ENCODE measurements at places on chromosomes 1 and 21.
A peak's percentile ranks its signal among the peaks of the same experiment; 100 is the strongest.

DNA sequence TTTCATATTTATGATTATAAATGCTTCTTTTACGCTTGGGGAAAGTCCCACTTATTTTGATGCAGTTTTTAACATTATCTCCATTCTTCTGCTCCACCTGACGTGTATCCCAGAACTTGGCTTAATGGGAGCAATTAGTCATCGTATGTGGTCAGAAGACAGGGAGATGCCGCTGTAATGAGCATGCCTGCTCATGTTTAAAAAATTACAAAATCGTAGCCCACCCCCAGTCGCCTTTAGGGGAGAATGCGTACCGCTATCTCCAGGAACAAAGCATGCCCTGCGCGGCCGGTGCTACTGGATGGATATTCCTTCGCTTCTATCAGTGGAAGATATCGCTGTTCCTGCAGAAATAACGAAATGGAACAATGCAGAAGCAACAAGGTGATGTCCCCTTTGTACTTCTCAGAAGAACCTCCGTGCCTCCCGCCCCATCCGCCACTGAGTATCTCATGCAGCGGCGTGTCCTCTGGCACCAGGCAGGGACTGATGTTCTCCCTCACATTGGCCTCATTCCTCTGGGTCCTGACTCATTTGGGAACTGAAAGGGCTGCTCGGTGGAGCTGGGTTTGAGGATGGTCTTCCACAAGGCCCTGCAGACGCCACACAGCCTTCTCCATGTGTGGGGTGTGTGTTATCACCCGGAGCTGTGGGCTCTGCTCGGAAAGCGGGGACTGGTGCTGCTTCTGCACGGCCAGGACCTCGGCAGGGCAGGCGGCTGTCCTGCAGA is 116.3 kb upstream of the COL6A1 start:
- DNase-seq: no peak

DNA sequence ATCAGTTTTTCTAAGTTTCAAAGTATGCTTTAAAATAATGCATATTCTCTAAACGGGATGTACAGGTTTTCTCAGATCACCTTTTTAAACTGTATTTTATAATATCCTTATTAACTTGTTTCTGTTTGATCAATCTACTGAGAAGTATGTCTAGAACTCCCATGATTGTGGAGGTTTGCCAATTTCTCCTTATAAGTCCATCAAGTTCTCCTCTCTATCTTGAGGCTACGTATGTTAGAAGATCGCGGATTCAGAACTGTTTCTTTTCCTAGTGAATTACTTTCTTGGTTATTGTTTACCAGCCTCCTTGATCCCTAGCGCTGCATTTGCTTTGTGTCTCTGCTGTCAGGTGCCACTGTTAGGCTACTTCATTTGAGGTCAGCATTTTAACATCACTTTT is 89.2 kb downstream of the NPHP4 start:
- no peak for DNase-seq

DNA sequence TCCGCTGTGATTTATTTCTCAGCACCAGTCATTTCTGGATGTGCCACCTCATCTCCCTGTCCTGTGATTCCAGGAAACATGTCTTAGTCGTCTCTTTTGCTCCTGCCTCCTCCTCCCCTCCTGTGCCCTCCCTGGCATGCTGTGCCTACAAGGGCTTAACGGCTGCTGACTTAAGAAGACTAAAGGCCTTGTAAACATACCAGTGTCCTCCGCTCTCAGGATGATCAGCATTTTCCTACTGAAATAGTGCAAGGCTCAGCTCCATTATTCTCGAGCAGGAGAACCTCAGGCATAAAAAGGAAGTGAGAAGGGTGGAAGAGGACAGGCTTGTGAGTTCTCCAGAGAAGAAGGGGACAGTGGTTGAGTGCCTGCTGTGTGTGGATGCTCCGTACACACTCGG is 61.6 kb upstream of the RUNX3 start:
- DNase-seq: no peak

GRCh38 chr1:203133970-203134725 is 6.6 kb downstream of the ADORA1 start:
- DNase-seq: no peak

- DNase-seq: no peak
Observed at GRCh38 chr21:45244799-45245340, 42.8 kb downstream of the POFUT2 start.

- no peak for DNase-seq
Observed at GRCh38 chr1:54464477-54465146, 58.4 kb upstream of the SSBP3 start.

GRCh38 chr1:8025671-8026144 is 401 bp downstream of the ERRFI1 start:
- no peak for DNase-seq

DNA sequence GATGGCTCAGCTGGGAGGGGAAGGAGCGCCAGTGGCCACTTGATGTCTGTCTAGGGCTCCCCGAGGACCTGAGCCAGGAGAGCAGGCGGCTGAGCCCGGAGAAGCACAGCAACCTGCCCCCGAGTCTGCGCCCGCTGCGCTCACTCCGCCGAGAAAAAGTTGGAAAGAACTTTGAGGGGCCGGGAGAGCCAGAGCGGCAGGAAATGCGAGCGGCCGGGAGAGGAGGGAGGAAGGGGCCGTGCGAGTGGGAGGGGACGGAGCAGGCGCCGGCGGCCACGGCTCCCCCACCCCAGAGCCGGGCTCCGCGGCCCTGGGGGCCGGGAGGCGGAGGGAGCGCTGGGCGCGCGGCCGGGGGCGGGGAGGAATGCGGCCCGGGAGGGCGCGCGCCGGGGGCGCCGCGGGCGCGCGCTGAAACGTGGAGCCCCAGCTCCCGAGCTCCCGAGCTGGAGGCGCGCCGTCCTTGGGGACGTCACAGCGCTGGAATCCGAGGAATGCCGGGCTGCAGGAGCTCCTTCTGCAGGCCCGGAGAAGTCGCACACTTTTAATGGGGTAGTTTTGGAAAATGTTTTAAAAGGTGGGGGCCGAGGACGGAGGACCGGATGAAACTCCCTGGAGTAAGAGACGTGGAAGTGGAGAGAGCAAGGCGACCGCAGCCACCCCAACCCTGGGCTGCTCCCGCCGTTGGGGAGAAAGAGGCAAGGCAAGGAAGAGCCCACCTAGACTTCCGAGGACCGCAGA is at the start of gene PTPN14:
Gene PTPN14, minus strand, starts transcription at position 167 of the 738 bp plus-strand sequence. CDS start 86,799 bp downstream, outside the sequence.
- peak; percentile 92 for DNase-seq

- DNase-seq: no peak
Observed at GRCh38 chr1:112196731-112197130, 199.3 kb upstream of the CTTNBP2NL start.

- DNase-seq: no peak
Observed at GRCh38 chr1:248404024-248404423, 1.2 kb downstream of the OR2T1 start.

DNA sequence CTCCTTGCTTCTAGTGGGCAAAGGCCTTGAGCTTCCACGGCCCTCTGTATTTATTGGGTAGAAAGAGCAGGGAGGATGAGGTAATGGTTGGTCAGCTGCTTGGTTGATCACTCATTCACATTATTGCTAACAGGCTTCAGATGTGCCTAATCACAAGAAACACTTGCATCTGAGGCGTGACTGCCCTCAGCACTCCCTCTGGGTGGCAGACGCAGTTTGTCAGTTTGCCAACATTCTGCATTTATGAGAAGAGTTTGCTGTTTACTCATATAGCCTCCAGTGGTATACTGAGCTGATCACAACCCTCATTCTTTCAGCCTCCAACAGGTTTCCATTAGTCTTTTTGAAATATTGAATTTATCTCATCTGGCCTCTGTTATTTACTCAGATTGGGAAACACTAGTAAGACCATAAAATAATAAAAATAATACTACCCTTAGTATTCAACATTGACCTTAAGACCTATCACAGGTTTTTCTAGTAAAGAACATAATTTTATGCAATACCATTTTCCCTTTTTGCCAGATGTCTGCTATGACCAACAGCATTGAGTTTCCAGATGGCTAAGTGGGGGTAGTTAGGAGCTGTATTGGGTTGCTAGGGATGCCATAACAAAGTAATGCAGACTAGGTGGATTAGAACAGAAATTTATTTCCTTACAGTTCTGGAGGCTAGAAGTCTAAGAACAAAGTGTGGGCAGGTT is 53.3 kb downstream of the PTGFR start:
- DNase-seq: no peak

DNA sequence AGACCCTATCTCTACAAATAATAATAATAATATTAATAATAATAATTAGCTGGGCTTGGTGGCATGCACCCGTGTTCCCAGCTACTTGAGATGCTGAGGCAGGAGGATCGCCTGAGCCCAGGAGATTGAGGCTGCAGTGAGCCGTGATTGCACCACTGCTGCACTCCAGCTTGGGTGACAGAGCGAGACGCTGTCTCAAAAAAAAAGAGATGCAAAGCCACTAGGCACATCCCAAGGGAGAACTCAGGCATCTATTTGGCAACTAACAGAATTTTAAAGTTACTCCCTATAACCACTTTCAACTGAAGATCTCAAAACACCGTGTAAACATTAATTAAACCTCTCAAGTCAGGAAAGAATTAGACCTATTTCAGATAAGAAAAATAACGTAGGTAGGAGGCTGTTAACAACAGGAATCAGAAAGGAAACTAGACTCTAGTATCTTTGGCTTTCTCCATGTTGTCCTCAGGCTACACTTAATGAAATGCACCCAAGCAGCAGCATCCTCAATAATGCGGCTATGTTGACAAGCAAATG is 3.7 kb downstream of the RNF19B start:
- no peak for DNase-seq

DNA sequence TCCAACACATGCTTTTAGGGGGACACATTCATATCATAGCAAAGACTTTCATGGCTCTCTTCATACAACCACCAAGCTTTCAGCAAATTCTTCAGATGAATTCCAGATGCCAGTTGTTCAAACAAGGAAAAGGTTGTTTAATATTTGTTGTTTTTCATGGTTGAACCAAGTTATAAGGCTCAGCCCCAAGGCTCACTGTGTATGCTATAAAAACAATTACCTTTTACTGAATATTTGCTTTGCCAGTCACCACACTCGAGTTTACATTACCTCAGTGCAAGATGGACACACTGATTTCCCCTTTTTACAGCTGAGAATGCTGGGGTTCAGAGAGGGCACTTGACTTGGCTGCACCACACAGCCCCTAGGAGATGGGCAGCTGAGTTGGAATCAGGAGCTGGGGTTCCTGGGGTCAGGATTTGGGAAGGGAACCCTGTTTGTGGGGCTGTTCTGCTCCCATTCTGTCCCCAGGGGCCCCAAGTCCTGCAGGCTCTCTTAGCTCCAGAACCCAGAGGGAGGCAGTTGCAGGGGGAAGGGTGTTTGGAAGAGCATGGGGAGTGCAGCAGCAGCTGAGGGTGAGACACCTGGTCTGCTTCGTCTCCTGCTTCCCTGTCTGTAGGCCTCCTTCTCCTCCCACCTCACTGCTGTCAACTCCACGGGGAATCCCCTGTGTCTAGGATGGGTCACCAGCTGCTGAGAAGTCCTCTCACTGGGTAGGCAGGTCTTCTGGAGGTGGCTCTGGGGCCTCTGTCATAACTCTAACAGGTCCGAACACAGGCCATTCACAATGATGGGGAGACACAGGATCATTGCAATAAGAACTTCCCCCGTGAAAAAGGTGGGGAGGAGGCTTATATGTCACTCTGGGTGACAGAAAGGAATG is 12.8 kb upstream of the TMPRSS2 start:
- no peak for DNase-seq

DNA sequence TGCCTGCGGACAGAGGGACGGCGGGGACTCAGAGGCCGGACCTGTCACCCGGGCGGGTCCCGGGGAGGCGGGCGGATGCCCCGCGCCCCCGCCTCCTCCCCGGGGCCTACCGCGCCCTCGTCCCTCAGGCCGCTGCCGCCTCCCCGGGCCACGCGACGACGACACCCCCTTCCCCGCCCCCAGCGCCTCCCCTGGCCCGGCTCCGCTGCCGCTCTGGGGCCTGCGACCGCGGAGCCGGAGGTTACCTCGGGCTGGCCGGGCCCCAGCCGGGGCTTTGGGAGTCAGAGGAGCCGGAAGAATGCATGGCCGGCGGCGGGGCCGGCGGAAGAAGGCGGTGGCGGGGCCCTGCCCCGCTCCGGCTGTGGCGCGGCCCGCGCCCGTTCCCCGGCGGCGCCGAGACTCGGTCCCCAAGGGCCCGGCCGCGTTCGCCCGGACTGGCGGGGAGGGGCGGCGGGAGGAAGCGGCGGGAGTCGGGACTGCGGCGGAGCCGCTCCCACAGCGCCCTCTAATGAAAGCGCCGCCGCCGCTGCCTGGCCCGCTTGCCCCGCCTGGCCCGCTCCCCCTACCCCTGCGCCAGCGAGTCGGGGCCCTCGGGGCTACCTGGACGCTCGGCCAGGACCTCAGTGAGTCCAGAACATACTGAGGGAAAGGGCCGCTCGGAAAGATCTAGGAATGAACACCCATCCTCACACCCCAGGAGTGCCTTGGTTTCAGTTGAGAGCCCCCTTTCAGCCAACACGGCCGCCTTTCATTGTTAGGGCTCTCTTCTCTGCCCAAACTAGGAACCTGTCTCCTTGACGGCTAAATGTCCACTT is at the start of gene LPGAT1:
Gene LPGAT1, minus strand, starts transcription at position 436 of the 815 bp plus-strand sequence. CDS start 1,467 bp downstream, outside the sequence.
- peak; percentile 80 for DNase-seq

DNA sequence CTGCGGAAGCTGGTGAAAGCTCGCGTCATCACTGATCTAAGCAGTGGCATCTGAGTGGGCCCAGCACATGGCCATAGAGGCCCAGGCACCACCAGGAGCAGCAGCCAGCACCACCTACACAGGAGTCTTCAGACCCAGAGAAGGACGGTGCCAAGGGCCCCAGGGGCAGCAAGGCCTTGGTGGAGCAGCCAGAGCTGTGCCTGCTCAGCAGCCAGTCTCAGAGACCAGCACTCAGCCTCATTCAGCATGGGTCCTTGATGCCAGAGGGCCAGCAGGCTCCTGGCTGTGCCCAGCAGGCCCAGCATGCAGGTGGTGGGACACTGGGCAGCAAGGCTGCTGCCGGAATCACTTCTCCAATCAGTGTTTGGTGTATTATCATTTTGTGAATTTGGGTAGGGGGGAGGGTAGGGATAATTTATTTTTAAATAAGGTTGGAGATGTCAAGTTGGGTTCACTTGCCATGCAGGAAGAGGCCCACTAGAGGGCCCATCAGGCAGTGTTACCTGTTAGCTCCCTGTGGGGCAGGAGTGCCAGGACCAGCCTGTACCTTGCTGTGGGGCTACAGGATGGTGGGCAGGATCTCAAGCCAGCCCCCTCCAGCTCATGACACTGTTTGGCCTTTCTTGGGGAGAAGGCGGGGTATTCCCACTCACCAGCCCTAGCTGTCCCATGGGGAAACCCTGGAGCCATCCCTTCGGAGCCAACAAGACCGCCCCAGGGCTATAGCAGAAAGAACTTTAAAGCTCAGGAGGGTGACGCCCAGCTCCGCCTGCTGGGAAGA is 3.2 kb upstream of the ARTN start:
- DNase-seq: peak; percentile 40

GRCh38 chr1:162976628-162977027 is 92.5 kb upstream of the RGS4 start:
- DNase-seq: no peak

DNA sequence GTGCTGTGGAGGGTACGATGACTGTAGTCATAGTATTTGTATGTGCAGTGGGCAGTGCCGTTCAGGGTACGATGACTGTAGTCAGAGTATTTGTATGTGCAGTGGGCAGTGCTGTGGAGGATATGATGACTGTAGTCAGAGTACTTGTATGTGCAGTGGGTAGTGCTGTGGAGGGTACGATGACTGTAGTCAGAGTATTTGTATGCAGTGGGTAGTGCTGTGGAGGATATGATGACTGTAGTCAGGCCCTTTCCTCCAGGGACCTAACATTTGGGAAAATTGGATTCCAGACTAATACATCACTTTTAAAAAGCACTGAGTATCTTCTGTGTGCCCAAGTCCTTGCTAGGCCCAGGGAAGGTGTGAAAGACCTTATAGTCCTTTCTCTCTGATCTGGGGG is 2.9 kb downstream of the ZNF672 start:
- DNase-seq: no peak

- no peak for DNase-seq
Observed at GRCh38 chr1:29651684-29652665, 415.7 kb downstream of the PTPRU start.

GRCh38 chr1:230459465-230459864 is 33.3 kb upstream of the PGBD5 start:
- DNase-seq: no peak
